ENCODE measurements at places on chromosomes 12 and 14.

- no peaks in the 10 kb centered on the region for H3K36me3 ChIP-seq
- no peak for DNase-seq
- H3K27me3 ChIP-seq: peaks cover 5% of the 10 kb centered on the region
- H3K4me3 ChIP-seq: no peak overlapping the region
- no peaks in the 10 kb centered on the region for H3K4me1 ChIP-seq
Observed at GRCh38 chr12:99053616-99054362, 408.7 kb downstream of the APAF1 start.

- no peak overlapping the region for H3K4me3 ChIP-seq
- no peak overlapping the region for H3K27ac ChIP-seq
- DNase-seq: no peak
- H3K4me1 ChIP-seq: no peaks in the 10 kb centered on the region
- H3K27me3 ChIP-seq: peaks cover 5% of the 10 kb centered on the region
Observed at GRCh38 chr12:76713130-76713529, 50.8 kb upstream of the ZDHHC17 start.

- peaks cover 97% of the 10 kb centered on the region for H3K36me3 ChIP-seq
- no peak for DNase-seq
- H3K4me1 ChIP-seq: no peaks in the 10 kb centered on the region
Observed at GRCh38 chr12:11158885-11159444, 12.0 kb upstream of the SMIM10L1 start.

- no peak overlapping the region for H3K27ac ChIP-seq
- H3K4me1 ChIP-seq: peaks cover 28% of the 10 kb centered on the region
- no peak for DNase-seq
- no peaks in the 10 kb centered on the region for H3K27me3 ChIP-seq
- H3K36me3 ChIP-seq: peaks cover 5% of the 10 kb centered on the region
Observed at GRCh38 chr14:79855789-79856188, 355.5 kb downstream of the DIO2 start.

- H3K27ac ChIP-seq: no peak overlapping the region
- peaks cover 8% of the 10 kb centered on the region for H3K4me1 ChIP-seq
- H3K36me3 ChIP-seq: no peaks in the 10 kb centered on the region
- H3K27me3 ChIP-seq: peaks cover 10% of the 10 kb centered on the region
Observed at GRCh38 chr14:92658160-92658559, 90.3 kb downstream of the LGMN start.

All from nephron progenitor cell (in vitro differentiated cells).